HEK293T (cell line): ENCODE measurements at places on chromosomes 4 and X.

DNA sequence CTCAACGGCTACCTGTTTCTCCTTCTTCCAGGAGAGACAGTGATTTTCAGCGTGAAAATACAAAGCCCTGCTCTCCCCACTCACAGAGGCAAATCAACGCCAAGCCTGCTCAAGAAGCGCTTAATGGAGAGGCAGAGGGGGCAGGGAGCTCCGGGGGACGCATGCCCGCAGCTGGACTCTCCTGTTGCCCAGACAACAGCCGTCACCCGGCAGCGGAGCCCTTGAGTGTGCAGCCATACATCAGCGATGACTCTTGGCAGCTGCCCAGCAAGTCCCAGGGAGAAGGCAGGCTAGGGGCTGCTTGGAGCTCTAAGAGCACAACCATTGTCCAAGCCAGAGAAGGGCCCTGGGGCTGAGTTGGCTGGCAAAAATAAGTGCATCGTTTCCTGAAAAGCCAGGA, 71.0 kb upstream of the AFAP1 start:
- peak; percentile 77 for DNase-seq

DNA sequence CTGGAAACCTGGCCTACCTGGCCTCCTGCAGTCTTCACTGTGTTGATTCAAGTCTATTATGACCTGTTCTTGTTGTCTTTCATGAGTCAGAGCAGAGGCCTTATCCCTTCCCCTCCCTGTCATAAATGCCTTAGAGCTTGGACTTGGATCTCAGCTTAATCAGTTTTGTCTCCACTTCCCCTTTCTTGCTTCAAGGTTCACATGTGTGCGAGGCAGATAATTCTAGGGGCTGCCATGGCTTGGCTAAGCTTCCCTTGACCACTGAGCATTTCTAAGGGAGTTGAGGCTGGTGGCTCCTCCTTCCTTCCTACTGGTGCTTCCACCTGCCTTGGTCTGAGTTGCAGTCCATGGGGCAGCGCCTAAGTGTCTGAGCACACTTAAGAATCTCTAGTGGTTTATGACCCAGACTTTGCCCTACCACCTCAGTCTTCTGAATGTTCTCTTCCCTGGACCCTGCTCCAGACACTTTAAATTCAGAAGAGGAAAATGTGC, 1.7 kb upstream of the HEPH start:
- no peak for DNase-seq

GRCh38 chrX:68420559-68420958, 12.7 kb downstream of the OPHN1 start:
- no peak for DNase-seq

GRCh38 chr4:163592212-163592611, 97.7 kb downstream of the TMA16 start:
- no peak for DNase-seq

DNA sequence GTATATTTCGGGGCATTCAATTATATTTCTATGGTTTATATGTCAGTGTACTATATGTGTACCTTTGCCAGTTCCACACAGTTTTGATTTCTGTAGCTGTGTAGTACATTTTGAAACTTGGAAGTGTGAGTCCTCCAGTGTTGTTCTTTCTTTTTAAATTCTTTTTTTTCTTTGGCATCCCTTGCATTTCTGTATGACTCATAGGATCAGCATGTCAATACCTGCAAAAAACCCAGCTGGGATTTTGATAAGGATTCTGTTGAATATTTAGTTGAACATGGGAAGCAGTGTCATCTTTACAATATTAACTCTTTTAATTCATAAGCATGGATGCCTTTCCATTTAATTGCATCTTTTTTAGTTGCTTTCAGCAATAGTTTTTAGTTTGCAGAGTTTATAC, 100.0 kb downstream of the SH3BGRL start:
- DNase-seq = no peak

GRCh38 chr4:39563346-39563847, 36.2 kb upstream of the UGDH start:
- DNase-seq = no peak

DNA sequence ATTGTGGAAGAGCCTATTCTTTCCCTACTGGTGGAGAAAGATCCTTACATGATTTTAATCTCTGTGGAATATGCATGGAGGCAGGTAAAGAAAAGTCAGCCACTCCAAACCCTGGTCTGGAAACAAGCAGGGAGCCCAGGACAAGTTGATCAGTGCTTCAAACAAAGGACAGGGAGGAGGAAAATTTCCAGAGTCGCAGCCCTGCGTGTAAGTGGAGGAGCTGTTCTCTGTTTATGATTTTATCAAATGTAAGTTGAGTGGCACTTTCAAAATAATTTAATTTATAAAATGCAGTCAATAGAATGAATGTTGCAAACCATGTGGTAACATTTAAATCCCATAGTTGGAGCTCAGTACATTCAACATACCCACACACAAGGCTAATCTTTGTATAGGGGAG, 57.0 kb downstream of the SLC34A2 start:
- DNase-seq = no peak

DNA sequence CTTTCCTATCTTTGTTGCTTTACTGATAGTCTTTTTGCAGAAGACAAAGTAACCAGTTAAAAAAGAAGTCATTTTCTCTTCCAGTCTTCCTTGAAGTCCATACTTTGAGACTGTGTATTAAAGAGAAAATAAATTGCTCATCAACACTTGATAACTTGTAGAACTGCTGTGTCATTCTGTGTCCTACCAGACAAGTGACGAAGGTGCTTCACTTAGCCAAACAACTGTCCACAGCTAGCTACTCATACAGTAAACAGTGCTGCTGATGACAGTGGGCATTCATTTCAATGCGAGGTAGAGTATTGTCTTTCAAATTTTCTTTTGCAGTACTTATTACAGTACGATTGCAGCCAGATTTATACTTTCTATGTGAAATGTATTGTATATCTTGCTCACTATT, 11.5 kb downstream of the COL25A1 start:
- DNase-seq = no peak

DNA sequence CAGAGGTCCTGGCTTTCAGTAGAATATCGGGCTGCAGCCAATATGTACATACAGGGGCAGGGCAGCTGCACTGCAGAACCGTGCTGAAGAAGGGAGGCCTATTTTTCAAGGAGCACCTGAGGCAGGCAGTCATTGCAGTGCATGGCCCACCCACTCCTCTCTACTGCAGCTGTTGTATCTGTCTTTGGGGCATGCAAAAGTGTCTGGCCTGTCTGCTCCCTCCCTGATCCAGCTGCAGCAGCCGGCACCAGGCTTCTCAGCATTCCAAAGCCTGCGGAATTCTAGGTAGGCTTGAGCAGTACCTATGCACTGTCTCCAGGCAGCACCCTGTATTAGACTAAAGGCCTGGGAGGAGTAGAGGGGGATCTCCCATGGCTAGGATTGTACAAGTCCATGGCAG, 415.2 kb upstream of the MAGEB16 start:
- no peak for DNase-seq

DNA sequence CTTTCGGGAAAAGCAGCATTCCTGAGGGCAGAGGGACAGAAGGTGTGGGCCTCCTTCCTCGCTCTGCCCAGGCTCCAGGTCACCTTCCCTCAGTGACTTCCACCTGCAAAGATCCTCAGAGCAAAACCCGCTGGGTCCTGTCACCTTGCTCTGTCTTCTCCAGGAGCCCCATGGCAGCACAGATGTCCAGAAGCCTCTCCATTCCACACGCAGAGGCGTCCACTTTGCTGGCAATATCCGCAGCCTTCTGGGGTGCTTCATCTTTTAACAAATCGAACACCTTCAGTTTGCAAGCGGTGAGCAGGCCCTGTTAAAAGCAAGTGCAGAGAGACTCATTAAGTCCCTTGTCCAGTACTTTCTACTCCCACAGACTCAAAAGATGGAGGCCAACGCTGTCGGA, 27.3 kb downstream of the ASMTL start:
- DNase-seq = no peak
